Urothelium cell line (cell line): ENCODE measurements at places on chromosomes 3 and 15.
A peak's percentile ranks its signal among the peaks of the same experiment; 100 is the strongest.

DNA sequence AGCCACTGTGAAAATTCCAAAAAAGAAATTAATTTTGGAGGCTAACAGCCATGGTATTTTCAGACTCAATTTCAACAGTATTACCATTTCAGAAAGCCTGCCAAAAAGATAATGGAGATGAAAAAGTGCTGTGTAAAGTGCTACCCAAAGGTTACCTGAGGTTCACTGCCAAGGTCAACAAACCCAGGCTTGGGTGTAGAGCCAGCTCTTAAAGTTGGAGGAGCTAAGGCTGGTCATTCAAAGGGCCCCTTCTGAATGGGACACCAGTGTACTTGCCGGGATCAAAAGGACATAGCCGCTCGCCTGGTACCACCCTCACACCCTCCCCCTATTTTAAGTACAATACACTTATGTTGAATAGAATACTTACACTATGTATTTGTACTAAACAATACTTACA lies 64.5 kb downstream of the ETV5 start:
- DNase-seq, result no peak

GRCh38 chr15:84863565-84864443 lies 20.7 kb upstream of the SLC28A1 start:
- no peak for DNase-seq

- peak; percentile 80 for DNase-seq
These were observed 56.5 kb upstream of the GATA2 start for GRCh38 chr3:128549283-128550112.

GRCh38 chr15:68279779-68280753 lies 2.5 kb downstream of the FEM1B start:
- DNase-seq, result no peak

DNA sequence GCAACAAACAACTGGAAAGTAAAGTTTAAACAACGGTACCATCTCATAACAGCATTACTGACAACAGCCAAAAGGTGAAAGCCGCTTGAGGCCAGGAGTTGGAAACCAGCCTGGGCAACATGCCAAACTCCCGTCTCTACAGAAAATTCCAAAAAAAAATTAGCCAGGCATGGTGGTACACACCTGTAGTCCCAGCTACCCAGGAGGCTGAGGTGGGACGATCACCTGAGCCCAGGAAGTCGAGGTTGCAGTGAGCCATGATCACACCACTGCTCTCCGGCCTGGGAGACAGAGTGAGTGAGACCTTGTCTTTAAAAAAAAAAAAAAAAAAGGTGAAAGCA lies 4.4 kb downstream of the TNK2 start:
- DNase-seq, result no peak

- no peak for DNase-seq
These were observed 84.0 kb downstream of the DUT start for GRCh38 chr15:48415036-48415886.

DNA sequence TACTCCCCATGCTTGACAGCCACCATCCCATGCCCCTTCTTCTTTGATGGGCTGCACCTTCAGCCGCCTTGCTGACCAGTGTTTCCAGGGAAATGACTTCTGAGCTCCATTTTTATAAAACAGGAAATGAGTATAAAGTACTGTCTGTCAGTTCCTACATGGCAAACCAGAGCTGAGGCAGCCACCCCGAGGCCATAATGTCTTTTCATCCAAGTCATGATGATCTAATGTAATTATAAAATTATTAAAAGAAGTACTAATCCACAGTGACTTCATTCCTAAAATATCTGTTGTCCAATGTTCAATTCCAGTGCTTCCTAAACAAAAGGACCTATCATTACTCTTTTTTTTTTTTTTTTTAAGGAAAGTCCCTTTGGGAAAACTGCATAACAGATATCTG lies 75.2 kb upstream of the HERC1 start:
- DNase-seq, result no peak

DNA sequence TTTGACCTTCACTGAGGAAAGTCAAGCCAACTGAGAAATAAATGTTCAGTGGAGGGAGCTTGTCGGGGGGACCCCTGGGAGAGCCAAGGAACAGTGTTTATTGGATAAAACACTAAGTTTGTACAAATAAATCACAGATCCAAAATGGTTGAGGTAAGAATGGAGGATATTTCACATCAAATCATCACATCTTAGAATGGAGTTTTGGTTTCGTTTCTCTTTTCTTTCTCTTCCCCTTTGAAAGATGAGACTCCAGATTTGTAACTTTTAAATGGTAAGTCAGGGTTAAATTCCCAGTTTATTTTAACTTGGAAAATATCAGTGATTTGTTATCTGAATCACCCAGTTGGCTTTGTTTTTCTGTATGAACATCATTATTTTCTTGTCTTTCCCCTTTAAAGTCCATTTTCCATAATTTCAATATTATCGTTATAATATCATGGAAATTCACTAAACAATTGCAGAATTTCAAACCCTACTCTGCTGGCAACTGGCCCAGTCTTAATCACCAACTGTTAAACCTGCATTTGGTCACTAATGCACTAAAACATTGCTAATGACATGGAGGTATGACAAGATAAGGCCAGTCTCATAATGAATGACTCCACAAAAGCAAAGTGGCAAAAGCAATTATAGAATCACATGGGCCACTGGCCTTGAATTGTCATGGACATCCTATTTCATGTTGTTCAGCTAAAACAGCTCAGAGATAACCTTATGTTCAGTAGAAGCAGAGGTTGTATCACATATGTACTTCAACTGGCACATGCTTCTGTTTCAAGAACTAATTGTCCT lies 295.1 kb downstream of the SHOX2 start:
- DNase-seq, result no peak

DNA sequence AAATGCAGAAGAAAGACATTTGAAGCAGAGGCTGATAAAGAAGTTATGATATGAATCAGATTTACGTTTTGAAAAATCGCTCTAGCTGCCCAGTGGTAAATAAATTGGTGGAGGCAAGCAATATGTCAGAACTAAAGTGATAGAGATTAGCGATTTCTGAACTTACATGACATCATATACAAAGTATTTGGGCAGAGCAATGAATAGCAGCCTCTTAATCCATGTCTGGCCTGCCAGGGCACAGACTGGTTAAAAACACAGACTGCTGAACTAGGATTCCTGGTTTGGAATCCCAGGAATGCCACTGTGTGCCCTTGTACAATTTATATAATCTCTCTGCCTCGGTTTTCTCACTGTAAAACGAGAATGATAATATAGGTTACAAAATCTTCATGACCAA lies 243.1 kb upstream of the SETMAR start:
- DNase-seq, result peak; percentile 81

DNA sequence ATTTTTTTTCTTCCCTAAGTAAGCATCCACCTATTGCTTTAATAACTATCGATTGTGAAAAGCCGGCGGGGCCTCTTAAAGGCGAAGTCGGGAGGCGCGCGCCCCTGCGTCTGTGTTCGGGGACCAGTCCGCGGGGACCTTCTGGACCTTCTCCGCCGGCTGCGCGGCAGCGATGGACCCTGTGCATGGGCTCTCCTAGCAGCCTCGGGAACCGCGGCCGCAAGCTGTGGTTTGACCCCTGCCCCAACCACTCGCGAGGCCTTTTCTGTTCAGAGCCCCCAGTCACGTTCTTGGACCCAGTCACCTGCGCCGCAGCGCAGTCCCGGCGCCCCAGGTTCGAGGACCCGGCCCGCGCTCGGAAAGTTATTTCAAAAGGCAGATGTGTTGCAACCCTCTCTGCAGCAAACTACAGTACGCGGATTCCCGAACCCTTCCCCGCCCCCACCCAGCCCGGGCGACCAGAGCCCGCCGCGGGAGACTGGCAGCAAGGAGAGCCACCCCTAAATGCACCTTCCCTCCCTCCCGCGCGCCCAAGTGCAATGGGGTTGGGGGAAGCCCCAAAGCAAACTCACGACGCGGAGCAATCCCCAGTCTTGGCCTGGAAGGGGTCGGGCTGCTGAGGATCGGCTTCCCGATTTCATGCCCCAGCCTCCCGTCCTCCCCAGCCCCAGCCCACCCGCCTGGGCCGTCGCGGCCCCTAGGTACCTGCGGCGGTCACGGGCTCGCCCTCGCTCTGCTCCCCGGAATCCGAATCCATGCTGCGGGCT lies 684 bp downstream of the TNFAIP8L3 start:
- no peak for DNase-seq

- no peak for DNase-seq
These were observed 20.1 kb downstream of the EID1 start for GRCh38 chr15:48898032-48898431.

DNA sequence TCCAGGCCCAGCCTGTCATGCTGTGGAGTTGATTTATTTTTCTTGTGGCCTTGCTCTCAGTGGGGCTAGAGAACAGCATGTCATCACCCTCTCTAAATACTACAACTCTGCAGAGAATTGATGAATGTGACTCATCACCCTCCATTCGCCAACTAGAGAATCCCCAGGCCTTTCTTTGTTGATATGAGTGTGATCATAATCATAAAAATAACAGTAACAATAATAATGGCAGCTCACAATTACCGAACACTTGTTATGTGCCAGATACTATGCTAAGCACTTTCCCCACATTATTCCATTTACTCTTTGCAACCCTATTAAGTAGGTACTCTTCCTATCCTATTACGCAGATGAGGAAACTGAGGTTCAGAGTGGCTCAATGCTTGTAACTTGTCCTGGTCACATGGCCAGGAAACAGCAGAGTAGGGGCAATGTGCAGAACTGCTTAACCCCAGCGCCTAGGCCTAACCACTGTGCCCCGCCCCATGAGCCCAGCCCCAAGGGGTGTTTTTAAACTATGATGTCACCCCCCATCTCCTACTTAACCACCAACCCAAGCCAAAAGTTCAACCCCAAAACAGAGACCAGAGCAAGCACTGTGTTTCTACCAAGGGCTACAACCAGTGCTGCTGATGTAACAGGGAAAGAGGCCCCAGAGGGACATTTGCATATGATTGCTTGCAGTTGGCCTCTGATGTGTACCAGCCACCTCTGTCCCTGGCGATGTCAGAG lies 104.5 kb downstream of the ADCY5 start:
- DNase-seq, result no peak

DNA sequence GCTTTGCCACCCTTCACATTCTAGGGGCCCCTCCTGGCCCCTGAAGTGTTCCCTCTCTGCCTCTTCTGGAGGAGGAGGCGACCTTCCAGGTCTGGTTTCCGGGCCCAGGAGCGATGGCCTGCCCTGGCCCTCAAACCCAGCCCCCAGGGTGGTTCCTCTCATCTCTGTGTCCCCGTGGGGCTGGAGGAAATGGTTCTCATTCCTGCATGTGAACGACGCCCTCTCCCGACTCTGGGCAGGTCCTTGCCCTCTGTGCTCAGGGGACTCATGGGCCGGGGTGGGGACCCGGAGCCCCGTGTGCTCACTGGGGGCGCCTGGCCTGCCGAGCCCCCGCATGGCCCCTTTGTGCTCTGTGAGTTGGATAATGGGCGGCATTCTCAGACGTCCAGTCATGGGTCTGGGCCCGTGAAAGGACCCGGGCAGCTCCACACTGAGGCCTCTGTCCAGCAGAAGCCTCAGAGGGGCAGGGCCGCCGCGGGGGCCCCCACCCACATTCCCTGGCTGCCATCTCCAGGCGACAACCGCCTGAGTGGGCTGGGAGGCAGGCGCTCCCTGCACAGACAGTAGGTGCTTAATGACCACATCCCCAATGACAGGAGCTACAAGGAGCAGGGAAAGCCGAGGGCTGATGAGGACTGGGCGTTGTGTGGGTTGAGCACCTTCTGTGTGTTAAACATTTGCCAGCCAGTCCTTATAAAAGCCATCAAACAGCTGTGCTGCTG lies 5.5 kb upstream of the PLXND1 start:
- DNase-seq, result peak; percentile 57

GRCh38 chr3:70615286-70615685 lies 302.8 kb upstream of the MDFIC2 start:
- DNase-seq, result no peak

- no peak for DNase-seq
These were observed 259.0 kb downstream of the MEX3B start for GRCh38 chr15:81786776-81787175.
